ENCODE measurements at places on chromosomes 12 and 14. TPM values are rescaled to one million over a fixed set of nuclear protein-coding genes. Genes with fewer than 3 reads are reported as not detected.

- no peak overlapping the region for H3K27ac ChIP-seq
- H3K27me3 ChIP-seq: peaks cover 10% of the 10 kb centered on the region
- peak; percentile 9 for DNase-seq
- no peaks in the 10 kb centered on the region for H3K36me3 ChIP-seq
- H3K4me3 ChIP-seq: no peak overlapping the region
Observed at GRCh38 chr14:34363733-34364134, 98.3 kb downstream of the SPTSSA start.

DNA sequence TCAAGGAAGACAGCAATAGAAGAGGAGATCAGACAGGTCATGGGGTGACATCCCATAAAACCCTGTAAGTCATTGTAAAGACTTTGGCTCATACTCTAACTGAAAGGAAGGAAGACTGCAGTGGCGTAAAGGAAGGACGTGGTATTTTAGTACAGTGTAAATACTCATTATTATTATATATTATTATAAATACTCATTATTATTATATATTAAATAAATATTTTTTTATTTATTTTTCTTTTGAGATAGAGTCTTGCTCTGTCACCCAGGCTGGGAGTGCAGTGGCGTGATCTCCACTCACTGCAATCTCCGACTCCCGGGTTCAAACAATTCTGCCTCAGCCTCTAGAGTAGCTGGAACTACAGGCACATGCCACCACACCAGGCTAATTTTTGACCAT lies 15.1 kb upstream of the LRP10 start:
- DNase-seq: no peak
- H3K27me3 ChIP-seq: no peaks in the 10 kb centered on the region
- H3K4me3 ChIP-seq: no peak overlapping the region

DNA sequence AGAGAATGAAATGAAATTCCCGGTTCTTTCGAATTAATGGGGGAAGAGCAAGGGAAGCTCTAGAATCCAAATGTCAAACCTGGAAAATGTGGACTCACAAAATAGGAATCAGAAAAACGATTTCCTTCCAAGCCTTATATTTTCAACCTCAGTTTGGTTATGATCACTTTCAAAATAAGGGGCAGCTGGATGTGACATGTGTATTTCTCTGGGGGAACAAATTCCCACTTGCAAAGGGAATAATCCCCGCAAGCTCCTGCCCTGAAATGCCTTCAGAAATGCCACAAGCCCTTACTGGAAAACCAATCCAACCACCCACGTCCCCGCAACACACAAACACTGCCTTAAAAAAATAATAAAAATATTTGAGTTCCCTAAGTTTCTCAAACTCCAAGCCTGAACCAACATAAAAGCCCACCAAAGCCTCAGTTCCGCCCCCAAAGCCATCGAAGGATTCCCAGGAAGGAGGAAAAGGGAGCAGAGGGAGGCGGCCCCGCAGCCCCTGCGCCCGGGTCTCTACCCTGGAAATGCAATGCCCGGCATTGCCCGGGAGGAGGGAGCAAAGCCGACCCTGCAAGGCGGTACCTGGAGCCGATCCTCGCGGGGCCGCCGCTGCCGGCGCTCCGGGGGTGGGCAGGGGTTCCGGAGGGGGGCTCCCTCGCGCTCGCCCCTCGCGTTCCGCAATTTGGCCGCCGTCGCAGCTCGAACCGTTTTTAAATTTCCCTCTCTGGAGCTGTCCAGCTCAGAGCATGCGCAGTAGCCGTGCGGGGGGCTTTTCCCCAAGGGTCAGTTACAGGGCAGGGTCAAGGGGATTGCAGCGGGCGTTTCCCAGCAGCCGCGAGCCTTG lies at the start of gene FOXN4:
Gene FOXN4, minus strand, starts transcription at position 751 of the 847 bp plus-strand sequence. CDS start 963 bp downstream, outside the sequence.
- peak within 1 kb of the TSS; percentile 75 for H3K4me3 ChIP-seq
- H3K36me3 ChIP-seq: no peaks in the 10 kb centered on the region
- no peak within 1 kb of the TSS for H3K27ac ChIP-seq
- no peak for DNase-seq

- peak overlapping the region; percentile 97 for H3K27ac ChIP-seq
- no peaks in the 10 kb centered on the region for H3K27me3 ChIP-seq
- peaks cover 71% of the 10 kb centered on the region for H3K4me1 ChIP-seq
- H3K4me3 ChIP-seq: peak overlapping the region; percentile 73
- no peaks in the 10 kb centered on the region for H3K36me3 ChIP-seq
Observed at GRCh38 chr14:49972823-49973222, 79.9 kb downstream of the ARF6 start.

LRRC10 gene
- total RNA-seq: not detected

- no peak overlapping the region for H3K27ac ChIP-seq
- H3K4me1 ChIP-seq: no peaks in the 10 kb centered on the region
- no peak overlapping the region for H3K4me3 ChIP-seq
- peaks cover 5% of the 10 kb centered on the region for H3K27me3 ChIP-seq
Observed at GRCh38 chr12:105522166-105522825, 191.8 kb downstream of the C12orf75 start.

HOXC12 gene
- not detected for total RNA-seq

DNA sequence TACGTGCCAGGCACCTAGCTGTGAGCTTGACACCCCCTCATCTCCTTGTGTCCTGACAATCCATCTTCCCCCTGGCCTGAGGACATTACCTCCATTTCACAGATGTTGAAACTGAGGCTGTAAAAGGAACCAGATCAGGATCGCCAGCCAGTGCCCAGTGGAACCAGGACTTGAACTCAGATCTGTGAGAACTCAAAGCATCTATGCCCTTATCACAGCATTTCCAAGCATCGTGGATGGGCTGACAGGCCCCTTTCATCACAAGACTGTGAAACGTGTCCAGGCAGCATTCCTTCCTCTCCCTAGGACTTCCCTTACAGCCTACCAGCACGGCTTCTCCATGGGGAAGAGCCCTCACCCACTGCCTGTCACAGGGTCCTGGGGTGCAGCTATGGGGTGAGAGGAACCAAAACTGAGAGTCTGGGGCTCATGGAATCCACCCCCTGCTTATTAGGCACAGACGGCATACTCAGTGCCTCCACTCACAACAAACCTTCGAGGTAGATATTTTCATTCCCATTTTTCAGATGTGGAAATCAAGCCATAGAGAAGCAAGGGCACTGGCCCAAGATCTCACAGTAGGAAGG lies 26.9 kb downstream of the CMKLR1 start:
- H3K27ac ChIP-seq: no peak overlapping the region
- no peak for DNase-seq
- no peaks in the 10 kb centered on the region for H3K36me3 ChIP-seq
- no peaks in the 10 kb centered on the region for H3K27me3 ChIP-seq

DNA sequence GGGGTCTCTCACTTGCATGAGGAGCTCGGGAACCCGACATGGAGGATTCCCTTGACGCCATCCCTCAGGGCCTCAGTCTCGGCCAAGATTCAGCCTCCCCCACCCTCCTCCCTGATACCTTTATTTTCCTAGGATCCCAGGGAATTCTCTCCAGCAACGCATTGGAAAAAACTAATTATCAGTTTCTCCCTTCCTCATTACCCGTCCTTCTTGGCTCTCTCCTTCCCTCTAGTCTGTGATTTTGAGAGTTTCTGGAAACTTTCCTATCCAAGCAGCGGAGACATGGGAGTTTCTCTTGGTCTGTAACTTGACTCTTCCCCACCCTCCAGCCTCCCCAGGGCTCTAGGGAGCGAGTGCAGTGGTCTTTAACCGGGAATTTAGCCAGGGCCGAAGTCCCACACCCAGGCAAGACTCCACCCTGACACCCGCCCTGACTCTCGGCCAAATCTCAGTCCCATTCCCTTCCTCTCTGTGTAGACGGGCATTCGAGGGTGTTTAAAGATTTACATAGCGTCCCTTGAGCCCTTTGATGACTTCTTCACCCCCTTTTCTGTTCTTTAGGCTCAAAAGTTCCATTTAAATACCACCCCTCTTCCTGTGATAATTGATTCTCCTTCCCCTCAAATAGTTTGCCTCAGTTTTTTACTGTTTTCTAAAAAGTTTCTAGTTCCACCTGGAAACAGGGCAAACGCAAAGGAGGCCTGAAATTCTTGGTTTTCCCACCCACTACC lies 6.7 kb downstream of the HOXC5 start:
- no peak overlapping the region for H3K4me3 ChIP-seq
- DNase-seq: no peak
- no peak overlapping the region for H3K27ac ChIP-seq
- no peaks in the 10 kb centered on the region for H3K36me3 ChIP-seq

RDH12 gene
- not detected for total RNA-seq

- peaks cover 6% of the 10 kb centered on the region for H3K27me3 ChIP-seq
- H3K4me1 ChIP-seq: peaks cover 5% of the 10 kb centered on the region
- H3K4me3 ChIP-seq: no peak overlapping the region
- H3K27ac ChIP-seq: no peak overlapping the region
- no peaks in the 10 kb centered on the region for H3K36me3 ChIP-seq
Observed at GRCh38 chr14:90336985-90337384, 5.2 kb upstream of the NRDE2 start.

- H3K27ac ChIP-seq: no peak overlapping the region
- no peak overlapping the region for H3K4me3 ChIP-seq
- H3K36me3 ChIP-seq: no peaks in the 10 kb centered on the region
- peaks cover 3% of the 10 kb centered on the region for H3K27me3 ChIP-seq
- DNase-seq: no peak
Observed at GRCh38 chr14:104100171-104101085, 14.9 kb downstream of the ASPG start.

GRCh38 chr12:104064842-104065427 lies 604 bp downstream of the HCFC2 start:
- H3K27ac ChIP-seq: peak overlapping the region; percentile 65
- H3K4me1 ChIP-seq: peaks cover 16% of the 10 kb centered on the region
- H3K4me3 ChIP-seq: peak overlapping the region; percentile 93
- peak; percentile 13 for DNase-seq

- DNase-seq: no peak
- H3K4me1 ChIP-seq: peaks cover 25% of the 10 kb centered on the region
- H3K4me3 ChIP-seq: no peak overlapping the region
- H3K27ac ChIP-seq: peak overlapping the region; percentile 80
- peaks cover 1% of the 10 kb centered on the region for H3K27me3 ChIP-seq
Observed at GRCh38 chr12:8491646-8492530, 21.4 kb upstream of the CLEC4D start.

- no peak overlapping the region for H3K27ac ChIP-seq
- H3K27me3 ChIP-seq: no peaks in the 10 kb centered on the region
- peaks cover 19% of the 10 kb centered on the region for H3K4me1 ChIP-seq
- DNase-seq: no peak
Observed at GRCh38 chr14:102696856-102697495, 80.3 kb upstream of the TRAF3 start.

GRCh38 chr12:111424793-111425251 lies 19.1 kb downstream of the SH2B3 start:
- no peak overlapping the region for H3K27ac ChIP-seq
- H3K4me1 ChIP-seq: peaks cover 63% of the 10 kb centered on the region
- peaks cover 17% of the 10 kb centered on the region for H3K36me3 ChIP-seq
- DNase-seq: peak; percentile 47
- no peaks in the 10 kb centered on the region for H3K27me3 ChIP-seq
- H3K4me3 ChIP-seq: no peak overlapping the region

- H3K4me1 ChIP-seq: peaks cover 49% of the 10 kb centered on the region
- H3K27me3 ChIP-seq: no peaks in the 10 kb centered on the region
- no peak for DNase-seq
Observed at GRCh38 chr12:92469837-92470236, 233.0 kb upstream of the PLEKHG7 start.

GRCh38 chr12:117685110-117685926 lies 283.5 kb downstream of the KSR2 start:
- no peak overlapping the region for H3K27ac ChIP-seq
- no peaks in the 10 kb centered on the region for H3K36me3 ChIP-seq
- no peak for DNase-seq
- H3K27me3 ChIP-seq: peaks cover 18% of the 10 kb centered on the region
- no peak overlapping the region for H3K4me3 ChIP-seq
- no peaks in the 10 kb centered on the region for H3K4me1 ChIP-seq

HOXC4 gene
- 0.12 TPM for total RNA-seq

GRCh38 chr12:110373025-110373424 lies 30.5 kb downstream of the ANAPC7 start:
- H3K4me1 ChIP-seq: no peaks in the 10 kb centered on the region
- DNase-seq: no peak
- H3K4me3 ChIP-seq: no peak overlapping the region
- no peaks in the 10 kb centered on the region for H3K27me3 ChIP-seq
- H3K36me3 ChIP-seq: peaks cover 14% of the 10 kb centered on the region

PAPOLA gene
- 162 TPM for total RNA-seq

DNA sequence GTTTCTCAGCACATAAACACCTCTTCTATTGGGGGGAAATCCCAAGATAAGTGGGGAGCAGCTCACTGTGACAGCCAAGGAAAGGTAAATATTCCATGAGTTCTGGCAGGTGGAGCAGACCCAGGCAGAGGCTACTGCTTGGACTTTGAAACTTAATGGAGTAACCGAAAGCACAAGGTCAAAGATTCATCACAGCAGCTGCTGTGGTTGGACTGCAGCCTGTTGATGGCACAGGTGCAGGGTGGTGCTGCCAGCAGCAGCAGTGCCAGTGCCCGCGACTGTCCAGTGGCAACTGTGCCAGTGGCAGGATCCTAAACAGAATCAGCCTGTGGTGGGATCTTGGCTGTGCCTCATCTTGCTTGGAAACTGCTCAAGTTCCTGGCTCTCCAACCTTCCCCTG lies 81.4 kb upstream of the ARID2 start:
- no peak for DNase-seq
- no peaks in the 10 kb centered on the region for H3K36me3 ChIP-seq
- H3K27ac ChIP-seq: no peak overlapping the region
- peaks cover 8% of the 10 kb centered on the region for H3K27me3 ChIP-seq
- no peak overlapping the region for H3K4me3 ChIP-seq

RILPL2 gene
- total RNA-seq: 9.1 TPM

AQP5 gene
- not detected for total RNA-seq

- H3K36me3 ChIP-seq: peaks cover 17% of the 10 kb centered on the region
- no peak for DNase-seq
- no peak overlapping the region for H3K27ac ChIP-seq
- H3K4me1 ChIP-seq: no peaks in the 10 kb centered on the region
Observed at GRCh38 chr12:3644104-3644503, 108.8 kb downstream of the CRACR2A start.

ATL1 gene
- not detected for total RNA-seq

GRCh38 chr12:47321436-47321835 lies 241.7 kb upstream of the AMIGO2 start:
- H3K4me3 ChIP-seq: no peak overlapping the region
- no peak for DNase-seq
- peaks cover 2% of the 10 kb centered on the region for H3K36me3 ChIP-seq
- peaks cover 44% of the 10 kb centered on the region for H3K4me1 ChIP-seq
- no peaks in the 10 kb centered on the region for H3K27me3 ChIP-seq

- H3K4me1 ChIP-seq: peaks cover 13% of the 10 kb centered on the region
- H3K4me3 ChIP-seq: peak overlapping the region; percentile 88
- H3K36me3 ChIP-seq: peaks cover 14% of the 10 kb centered on the region
Observed at GRCh38 chr14:21846227-21846885, 172.7 kb upstream of the OR4E1 start.

DNA sequence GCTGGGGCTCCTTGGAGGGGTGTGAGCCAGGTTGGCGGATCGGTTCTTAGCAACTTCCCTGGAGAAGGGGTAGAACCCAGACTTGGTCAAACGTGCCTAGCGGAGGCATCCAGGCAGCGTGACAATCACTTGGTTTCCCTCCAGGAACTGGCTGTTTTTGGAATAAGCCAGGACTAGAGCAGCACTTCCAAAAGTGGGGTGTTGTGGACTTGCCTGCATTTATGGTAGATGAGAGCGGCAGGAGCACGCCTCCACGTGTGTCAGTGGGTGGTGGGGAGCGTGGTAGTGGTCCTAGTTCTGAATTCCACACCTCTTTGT lies 2.8 kb downstream of the PRMT8 start:
- no peaks in the 10 kb centered on the region for H3K36me3 ChIP-seq
- H3K4me1 ChIP-seq: peaks cover 4% of the 10 kb centered on the region
- no peak for DNase-seq
- no peak overlapping the region for H3K4me3 ChIP-seq
- H3K27me3 ChIP-seq: peaks cover 61% of the 10 kb centered on the region
